ENCODE measurements at places on chromosomes 5 and 9. TPM values are rescaled to one million over a fixed set of nuclear protein-coding genes. Genes with fewer than 3 reads are reported as not detected.

DNA sequence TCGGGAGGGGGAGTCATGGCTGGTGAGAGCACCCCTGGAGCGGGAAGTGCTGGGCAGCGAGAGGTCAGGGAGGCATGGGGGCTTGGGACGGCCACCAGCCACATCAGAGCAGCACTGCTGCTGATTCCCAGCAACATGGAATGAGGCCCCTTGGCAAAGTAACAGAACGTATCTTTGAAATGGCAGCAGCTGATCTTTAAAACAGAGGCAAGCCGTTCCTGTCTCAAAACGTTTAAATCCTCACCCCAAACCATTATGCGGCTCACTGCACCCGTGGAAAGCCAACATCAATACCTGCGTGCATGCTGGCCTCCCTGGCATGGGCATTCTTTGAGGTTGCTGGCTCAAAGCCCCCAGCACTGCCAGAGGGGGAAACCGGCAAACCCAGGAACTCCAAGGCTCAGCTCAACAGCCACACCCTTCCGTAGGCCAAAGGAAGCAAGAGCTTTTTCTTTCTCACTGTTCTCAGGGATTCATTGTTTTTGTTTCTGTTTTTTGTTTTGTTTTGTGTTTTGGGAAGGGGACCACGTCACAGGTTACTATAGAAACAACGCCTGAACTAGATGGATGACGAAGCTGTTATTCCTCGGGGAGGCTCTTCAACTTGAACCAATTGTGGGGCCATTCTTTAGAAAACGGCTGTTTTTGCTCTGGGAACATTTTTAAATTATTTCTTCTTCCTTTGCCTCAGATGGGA lies 28.1 kb upstream of the OBP2B start:
- no peak for DNase-seq

Gene OBP2B
- polyA plus RNA-seq, result not detected

DNA sequence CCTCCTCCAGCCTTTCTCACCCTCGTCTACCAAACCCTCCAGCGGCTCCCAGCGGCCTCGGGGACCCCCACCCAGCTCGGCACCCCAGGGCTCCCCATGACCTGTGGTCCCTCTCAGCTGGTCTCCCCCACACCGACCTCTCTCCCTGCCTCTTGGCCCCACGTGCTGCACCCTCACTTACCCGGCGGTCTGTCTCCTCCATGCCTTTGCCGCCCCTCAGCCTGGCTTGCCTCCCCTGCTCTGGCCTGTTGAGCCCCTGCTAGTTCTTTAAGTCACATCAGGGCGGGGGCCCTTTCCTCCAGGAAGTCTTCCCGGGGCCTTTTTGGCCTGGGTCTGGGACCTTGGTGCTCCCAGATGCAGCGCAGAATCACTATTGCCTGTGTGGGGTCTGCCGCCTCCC lies 81.5 kb downstream of the LMX1B start:
- no peak for DNase-seq

Gene TOR4A
- 16.9 TPM for polyA plus RNA-seq

- no peak for DNase-seq
These were observed 53.6 kb upstream of the POU5F2 start for GRCh38 chr5:93794954-93795353.

Data from BJ (cell line).